ENCODE measurements at places on chromosomes 5 and 9. TPM values are rescaled to one million over a fixed set of nuclear protein-coding genes. Genes with fewer than 3 reads are reported as not detected.

ASPN gene
- 9.6 TPM for total RNA-seq

BSPRY gene
- 0.07 TPM for total RNA-seq

OR1Q1 gene
- total RNA-seq, result not detected

DOCK8 gene
- 0.26 TPM for total RNA-seq

PCDHA11 gene
- total RNA-seq, result 0.23 TPM

PCDHA8 gene
- 0.07 TPM for total RNA-seq

WNK2 gene
- total RNA-seq, result not detected

TAF11L4 gene
- total RNA-seq, result not detected

LCN12 gene
- 0.20 TPM for total RNA-seq

LRRTM2 gene
- 0.63 TPM for total RNA-seq

BTNL3 gene
- total RNA-seq, result not detected

COL5A1 gene
- 659 TPM for total RNA-seq

ZNG1F gene
- total RNA-seq, result 22.7 TPM

ENTPD2 gene
- not detected for total RNA-seq

DPYSL3 gene
- total RNA-seq, result 146 TPM

FBP2 gene
- not detected for total RNA-seq

TAF11L13 gene
- not detected for total RNA-seq

BARHL1 gene
- not detected for total RNA-seq

NMUR2 gene
- not detected for total RNA-seq

PDE8B gene
- 0.46 TPM for total RNA-seq

AQP7 gene
- not detected for total RNA-seq

SARDH gene
- total RNA-seq, result 5.0 TPM

ZNF879 gene
- 4.6 TPM for total RNA-seq
